ENCODE measurements at places on chromosomes 6 and 20.

DNA sequence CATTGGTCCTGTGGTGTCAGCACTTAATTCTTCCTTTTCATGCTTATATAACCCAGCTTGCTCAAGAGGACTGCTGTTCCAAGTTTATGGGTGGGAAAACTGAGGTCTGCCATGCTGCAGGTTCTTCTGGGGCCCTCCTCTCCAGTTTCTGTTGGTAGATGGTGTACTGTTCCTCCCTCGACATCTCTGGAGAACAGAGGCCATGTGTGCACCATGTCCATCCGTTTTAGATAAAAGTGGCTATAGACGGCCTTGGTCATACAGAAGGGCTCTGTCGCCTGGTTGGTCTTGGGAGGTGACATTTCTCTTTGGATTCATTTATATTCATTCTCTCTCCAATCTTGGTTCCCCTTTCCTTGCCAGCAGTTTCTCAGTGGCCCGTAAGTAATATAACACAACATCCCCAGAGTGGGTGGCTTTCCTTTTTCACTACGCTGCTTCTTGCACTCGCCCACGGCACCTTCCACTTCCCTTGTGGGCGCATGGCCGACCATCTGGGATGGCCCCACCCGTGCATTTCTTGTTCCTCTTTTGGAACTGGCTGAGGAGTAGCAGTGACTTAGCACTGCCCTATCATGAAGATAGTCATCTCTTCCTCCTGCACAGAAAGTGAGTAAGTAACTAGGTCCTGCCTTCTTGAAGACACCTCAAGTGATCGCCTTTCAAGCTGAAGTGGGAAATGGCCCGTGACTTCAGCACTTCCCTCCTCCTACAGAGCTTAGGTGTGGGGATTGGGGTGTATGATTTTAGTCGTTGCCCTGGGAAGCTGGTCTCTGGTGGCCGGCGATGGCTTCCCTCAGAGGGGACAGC lies 94.2 kb downstream of the RREB1 start:
- DNase-seq, result no peak

DNA sequence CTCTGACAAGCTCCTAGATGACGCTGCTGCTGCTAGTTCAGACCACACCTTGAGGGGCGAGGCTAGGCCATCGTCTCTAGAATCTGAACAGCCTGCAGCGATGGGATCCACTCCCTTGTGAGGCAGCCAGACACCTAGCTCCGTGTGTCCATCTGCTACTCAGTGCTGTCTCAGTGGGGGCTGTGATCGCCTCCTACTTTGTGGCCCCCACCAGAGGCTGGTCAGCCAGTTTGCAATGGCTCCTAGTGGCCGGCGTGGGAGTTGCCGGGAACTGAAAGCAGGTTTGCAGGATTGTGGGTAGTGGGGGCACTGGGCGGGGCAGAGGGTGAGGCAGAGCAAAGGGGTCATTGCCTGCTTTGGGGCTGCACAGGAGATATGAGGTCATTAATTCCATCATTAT lies 2.8 kb downstream of the CCN5 start:
- DNase-seq, result no peak

DNA sequence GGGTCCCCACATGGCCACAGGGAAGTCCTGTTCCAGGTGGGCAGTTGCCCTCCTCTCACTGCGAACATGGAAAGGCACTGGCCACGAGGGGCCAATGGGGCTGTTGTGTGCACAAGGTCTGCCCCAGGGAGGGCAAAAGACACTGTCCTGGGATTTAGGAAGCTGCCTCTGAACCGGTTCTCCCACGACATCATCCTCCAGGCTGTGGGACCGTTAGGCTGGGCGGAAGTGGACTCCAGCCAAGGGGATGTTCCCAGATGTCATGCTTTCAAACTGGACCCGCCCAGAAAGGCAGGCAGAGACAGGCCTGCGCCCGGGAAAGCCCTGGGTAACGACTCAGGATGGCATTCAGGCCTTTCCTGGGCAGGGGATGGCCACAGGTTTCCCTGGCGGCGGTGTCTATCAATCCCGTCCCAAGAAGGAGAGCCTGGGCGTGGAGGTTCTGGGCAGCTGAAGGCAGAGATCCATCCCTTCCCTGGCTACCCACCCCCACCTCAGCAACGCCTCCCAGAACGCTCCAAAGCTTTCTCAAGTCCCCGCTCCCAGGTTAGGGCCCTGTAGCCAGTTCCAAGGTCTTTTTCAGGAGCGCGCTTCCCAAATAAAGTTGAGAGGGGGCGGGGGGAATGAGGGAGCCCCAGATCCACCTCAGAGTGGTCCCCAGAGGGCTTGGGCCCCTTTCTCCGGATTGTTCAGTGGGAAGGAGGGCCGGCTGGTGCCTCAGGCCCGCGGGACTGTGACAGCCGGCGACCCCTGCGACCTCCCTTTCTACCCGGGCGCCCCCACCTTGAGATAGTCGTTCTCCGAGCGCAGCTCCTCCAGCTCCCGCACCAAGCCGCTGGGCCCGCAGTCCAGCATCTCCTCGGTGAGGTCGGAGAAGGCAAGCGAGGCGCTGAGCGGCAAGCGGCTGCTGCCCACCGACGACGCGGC lies 13.8 kb upstream of the TLDC2 start:
- DNase-seq, result no peak

GRCh38 chr20:41643504-41643938 lies 25.3 kb upstream of the CHD6 start:
- DNase-seq, result no peak

- no peak for DNase-seq
Observed at GRCh38 chr6:137968901-137969300, 101.8 kb downstream of the TNFAIP3 start.

- no peak for DNase-seq
Observed at GRCh38 chr6:15001326-15001910, 244.5 kb upstream of the JARID2 start.

DNA sequence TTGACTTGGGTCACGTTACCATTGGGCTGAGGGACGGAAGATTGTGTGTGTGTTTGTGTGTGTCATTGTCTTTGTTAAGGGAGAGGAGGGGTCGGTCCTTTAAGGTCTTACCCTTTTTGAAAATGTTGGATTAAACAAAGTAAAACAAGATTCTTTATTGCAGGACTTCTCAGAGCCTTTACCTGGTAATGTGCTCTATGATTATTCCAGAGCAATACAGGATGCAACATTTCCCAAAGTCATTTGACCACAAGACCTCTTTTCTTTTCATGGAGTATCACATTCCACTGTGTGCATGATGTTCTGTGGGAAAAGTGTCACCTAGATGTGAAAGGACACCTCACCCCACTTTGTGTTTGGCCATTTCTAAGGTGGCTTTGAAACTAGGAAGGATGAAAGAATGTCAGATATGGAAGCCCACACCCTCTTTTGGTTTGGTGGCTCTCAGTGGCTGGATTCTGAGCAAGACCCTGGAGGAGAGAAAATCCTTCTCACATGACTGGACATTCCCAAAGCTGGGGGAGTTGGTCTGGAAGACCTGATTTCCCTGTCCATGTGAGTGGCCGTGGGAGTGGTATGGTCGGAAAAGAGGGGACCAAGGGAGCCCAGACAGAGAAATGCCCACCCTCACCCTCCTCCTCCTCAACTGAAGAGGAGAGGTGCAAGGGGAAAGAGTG lies 18.2 kb upstream of the ZNF831 start:
- DNase-seq, result no peak

DNA sequence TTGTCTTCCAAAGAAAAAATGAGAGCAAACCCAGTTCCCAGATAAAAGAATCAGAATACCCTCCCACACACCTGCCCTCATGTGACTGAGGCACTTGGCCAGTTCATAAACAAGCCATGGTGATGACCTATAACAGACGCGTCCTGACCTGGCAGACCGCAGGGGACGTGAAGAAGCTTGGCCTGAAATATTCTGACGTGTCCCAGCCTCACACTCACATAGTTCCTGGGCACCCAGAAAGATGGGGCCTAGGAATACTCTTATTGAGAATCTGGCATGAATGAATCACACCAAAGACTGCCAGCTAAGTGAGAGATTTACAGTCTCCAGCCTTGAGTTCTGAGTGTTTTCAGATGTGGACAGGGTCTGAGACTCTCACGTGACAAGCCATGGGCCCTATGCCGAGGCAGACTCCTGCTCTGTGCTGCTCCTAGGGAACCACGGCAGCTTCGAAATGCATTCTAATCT lies 17.2 kb upstream of the MAP3K4 start:
- DNase-seq, result no peak

- no peak for DNase-seq
Observed at GRCh38 chr6:144834426-144835038, 549.4 kb downstream of the UTRN start.

DNA sequence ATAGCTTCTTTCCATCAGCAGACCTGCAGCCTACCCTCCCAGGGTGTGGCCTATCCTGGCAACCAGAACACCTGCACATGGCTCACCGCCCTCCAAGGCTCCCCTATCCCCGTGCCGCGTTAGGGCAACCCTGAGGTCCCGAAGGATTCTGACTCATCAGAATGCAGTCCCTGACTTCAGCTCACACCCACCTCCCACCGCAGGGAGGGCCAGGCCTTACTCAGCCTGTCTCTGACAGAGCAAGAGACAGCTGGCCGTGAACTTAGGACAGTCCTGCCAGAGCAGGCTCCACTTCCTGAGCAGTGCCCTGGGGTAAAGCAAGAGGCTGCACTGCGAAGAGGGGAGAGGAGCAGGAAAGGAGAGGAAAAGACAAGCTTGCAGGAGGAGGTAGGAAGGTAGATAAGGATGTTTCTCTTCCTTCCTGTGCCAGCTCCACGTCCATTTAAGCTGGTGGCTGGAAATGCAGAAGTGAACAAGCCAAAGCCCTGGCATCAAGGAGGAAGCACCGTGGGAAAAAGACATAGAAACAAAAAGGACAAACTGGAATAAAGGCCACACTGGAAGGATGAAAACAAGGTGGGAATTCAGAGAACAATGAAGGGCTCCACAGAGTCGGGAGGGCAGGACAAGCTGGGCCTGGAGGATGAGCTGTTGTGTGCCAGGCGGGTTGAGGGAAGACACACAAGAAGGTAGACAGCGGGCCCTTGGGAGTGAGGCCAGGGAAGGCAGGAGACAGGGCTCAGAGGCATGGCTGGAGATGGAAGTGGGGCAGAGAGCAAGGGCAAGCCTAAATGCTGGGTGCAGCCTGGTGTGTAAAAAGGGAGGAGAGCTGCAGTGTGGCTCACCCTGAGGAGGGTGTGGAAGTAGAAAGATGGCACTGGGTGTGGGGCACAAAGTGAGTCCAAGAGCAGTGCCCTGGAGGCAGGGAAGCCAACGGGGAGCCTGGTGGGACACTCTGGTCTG lies 102.7 kb downstream of the SLC23A2 start:
- no peak for DNase-seq

DNA sequence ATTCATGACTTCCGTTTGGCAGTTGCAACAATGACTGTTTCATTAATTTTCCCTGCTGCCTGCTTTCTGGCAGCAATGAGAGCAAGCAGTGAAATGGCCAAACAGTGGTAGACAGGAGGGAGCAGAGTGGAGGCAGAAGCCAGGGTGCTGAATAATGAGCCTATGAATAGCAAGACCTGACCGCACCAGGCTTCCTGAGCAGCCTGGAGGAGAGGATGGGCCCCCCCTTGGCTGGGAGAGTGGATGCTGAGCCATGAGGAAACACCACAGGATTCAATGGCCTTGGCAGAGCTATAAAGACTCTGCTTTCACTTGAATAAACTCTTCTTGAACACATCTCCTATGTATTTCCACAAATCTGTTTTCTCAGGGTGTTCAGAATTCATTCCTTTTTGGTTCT lies 68.1 kb upstream of the SNRPB2 start:
- DNase-seq, result no peak

DNA sequence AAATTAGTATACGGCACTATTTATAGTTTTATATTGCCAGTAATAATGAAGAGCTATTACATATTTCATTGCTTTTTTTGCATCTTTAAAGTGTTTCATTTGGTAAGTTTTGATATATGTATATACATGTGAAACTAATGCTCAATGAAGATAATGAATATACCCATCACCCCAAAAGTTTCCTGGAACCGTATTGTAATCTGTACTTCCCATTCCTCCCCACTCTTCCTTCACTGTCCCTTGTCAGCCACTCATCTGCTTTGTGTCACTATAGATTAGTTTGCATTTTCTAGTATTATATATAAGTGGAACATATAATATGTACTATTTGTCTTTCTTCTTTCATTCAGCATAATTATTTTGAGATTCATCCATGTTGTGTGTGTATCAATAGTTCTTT lies 10.3 kb upstream of the TBC1D32 start:
- no peak for DNase-seq

DNA sequence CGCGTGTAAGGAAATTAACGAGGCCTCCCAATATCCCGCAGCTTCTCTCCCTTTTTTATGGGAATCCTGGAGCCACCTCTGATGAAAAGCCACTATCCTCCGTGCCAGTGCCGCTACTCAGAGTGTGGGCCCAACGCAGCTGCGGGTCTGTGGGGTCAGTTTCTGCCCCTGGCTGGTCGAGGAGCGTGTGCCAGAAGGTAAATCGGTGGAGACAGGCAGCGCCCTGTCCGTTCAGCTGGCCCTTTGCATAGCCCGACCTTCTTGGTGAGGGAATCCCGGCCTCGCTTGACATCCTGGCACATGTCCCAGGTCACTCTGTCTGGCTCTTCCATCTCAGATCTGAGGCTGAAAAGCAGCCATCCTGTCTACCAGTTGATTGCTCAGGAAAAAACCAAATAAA lies 4.6 kb downstream of the THBS2 start:
- no peak for DNase-seq

- DNase-seq, result no peak
Observed at GRCh38 chr20:19009081-19009688, 195.6 kb downstream of the SCP2D1 start.

GRCh38 chr20:51416532-51417249 lies 125.8 kb downstream of the NFATC2 start:
- no peak for DNase-seq

DNA sequence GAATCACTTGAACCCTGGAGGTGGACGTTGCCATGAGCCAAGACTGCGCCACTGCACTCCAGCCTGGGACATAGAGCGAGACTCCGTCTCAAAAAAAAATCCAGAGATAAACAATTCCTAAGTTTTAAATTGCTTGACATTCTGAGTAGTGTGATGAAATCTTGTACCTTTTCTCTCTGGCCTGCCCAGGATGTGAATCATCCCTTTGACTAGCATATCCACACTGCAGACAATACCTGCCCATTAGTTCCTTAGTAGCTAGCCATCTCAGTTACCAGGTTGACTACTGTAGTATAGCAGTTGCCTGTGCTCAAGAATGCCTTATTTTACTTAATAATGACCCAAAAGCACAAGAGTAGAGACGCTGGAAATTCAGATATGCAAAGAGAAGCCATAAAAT lies 2.8 kb downstream of the ZFP57 start:
- DNase-seq, result no peak

GRCh38 chr20:16385462-16385861 lies 187.8 kb downstream of the KIF16B start:
- no peak for DNase-seq

- DNase-seq, result no peak
Observed at GRCh38 chr20:39503902-39504709, 542.0 kb downstream of the DHX35 start.

Data from NCI-H2081 treated with DMSO at 0.1 percent for 48 hours (cell line).